Thoracic aorta (tissue), 2 donors: ENCODE measurements at places on chromosomes 2 and 18.

- no peaks in the 10 kb centered on the region for H3K27me3 ChIP-seq
- no peaks in the 10 kb centered on the region for H3K4me1 ChIP-seq
These were observed 168.1 kb upstream of the SESTD1 start for GRCh38 chr2:179432751-179433150.

DNA sequence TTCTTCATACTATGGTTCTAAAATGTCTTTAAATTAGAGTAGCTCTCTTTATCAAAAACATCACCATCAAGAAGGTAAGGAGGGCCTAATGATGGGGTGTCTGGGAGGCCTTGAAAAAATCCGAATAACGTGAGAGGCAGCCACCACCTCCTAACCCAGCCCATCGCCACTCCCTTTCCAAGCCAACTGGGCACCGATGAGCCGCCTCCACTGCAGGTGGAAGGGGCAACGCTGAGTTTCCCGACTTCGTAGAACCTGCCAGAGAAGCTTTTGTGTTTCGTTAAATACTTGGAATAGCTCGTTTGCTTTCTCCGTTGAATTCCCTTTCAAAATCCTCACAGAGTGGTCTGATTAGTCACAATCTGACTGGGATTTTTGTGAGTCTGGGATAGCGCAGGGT, 22.0 kb upstream of the RPL31 start:
- DNase-seq = no peak
- peaks cover 7% of the 10 kb centered on the region for H3K36me3 ChIP-seq
- peak overlapping the region; percentile 59 for H3K27ac ChIP-seq
- H3K4me1 ChIP-seq = peaks cover 18% of the 10 kb centered on the region
- H3K4me3 ChIP-seq = no peak overlapping the region

DNA sequence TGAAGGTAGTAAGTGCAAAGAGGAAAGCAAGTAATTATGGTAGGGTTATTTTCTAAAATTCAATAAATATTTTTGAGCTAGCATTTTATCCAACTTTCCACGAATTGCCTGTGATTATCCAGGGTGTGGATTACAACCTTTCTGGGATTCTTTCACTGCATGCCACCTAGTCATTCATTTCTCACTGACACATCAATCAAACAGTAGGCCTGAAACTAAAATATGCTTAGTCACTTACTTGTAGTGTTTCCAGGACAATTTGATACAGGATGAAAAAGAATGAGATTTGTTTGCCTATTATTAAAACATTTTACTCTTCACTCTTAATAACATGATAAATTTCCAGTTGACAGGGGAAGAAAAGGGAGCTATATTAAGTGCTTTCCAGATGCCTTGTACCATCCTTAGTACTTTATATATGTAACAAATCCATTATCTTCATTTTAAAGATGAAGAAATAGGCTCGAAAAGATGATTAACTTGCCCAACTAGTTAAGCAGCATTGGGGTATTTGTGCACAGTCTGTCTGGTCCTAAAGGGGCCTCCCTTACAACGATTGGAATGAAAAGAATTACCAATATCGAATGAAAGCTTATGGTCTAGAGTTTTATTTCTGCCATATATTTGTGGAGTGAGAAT, 70.4 kb downstream of the KCTD1 start:
- H3K27me3 ChIP-seq = no peaks in the 10 kb centered on the region
- no peak for DNase-seq
- H3K36me3 ChIP-seq = no peaks in the 10 kb centered on the region
- H3K4me3 ChIP-seq = no peak overlapping the region
- no peaks in the 10 kb centered on the region for H3K4me1 ChIP-seq
- no peak overlapping the region for H3K27ac ChIP-seq

DNA sequence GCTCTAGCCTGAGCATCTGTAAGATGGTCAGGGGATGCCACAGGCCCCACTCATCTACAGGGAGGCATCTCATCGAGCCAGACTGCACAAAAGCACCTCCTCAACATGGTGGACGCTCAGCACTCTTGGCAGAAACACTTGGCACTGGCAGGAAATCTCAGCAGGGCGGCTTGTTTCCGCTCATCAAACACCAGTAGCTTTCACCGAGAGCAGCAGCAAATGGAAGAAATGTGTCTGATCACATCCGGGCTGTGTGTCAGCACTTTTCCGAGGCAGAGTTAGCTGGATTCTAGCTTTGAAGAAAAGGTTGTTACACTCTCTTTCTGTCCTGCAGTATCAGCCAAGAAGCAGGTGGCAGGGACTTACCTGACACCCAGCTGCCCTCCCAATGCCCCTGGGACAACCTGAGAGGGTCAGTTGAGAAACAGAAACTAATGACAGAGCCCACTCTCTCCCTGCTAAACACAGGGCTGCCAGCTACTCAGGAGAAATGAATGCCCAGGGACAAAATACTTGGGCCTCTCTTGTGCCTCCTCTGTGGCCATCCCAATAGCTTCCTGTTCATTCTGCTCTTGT, 68.9 kb upstream of the FZD7 start:
- no peak overlapping the region for H3K27ac ChIP-seq
- H3K4me1 ChIP-seq = no peaks in the 10 kb centered on the region
- no peak for DNase-seq

DNA sequence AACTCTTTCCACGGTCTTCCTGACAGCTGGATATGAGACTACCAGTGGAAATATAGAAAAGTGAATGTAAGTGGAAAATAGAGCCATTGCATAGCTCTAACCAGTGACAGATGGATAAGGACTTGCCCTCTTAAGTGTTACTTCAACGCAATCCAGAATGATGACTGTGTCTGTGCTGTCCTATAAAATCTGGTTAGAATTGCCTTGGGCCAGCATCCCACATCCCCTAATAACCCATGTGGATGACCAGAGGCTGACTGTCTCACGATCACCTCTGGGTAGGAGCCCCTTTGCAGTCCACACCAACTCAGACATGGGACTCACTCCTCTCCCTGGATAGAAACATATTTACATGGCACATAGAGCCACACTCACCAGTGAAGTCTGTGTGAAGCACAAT, 186.6 kb downstream of the C1D start:
- no peak overlapping the region for H3K4me3 ChIP-seq
- DNase-seq = no peak
- H3K27ac ChIP-seq = no peak overlapping the region
- no peaks in the 10 kb centered on the region for H3K36me3 ChIP-seq

DNA sequence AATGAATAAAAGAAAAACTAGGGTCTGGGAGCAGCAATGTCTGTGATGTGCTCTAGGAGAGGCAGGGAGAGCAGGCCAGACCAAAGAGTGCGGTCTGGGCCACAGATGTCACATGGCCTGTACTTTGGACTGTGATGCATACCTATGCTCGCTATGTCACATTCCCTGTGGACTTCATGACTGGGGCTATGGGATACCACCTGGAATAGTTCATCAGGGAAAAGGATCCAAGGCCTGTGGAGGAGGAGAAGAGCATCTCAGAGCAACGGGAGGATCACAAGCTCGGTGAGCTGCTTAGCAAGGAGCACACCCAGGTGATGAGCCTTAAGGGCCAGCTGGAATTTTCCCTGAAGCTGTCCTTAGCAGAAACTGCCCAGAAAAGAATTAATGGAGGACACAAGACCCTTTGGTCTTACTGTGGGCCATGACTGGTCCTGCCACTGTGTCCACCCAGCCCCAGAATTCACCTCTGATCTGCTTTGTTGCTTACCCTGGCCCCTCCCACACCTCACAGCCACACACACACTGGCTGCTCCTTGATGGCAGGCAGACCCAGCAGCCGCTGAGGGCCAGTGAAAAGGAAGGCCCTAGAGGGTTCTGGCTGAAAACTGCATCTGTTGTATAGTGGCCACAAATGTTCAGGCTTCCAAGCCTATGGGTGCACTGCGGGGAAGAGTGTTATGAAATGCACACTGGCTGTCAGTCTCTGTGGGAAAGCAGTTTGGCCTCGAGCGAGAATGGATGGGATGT, 25.3 kb upstream of the GCC2 start:
- H3K27ac ChIP-seq = no peak overlapping the region
- no peak overlapping the region for H3K4me3 ChIP-seq
- no peaks in the 10 kb centered on the region for H3K4me1 ChIP-seq
- no peak for DNase-seq
- no peaks in the 10 kb centered on the region for H3K36me3 ChIP-seq
- H3K27me3 ChIP-seq = no peaks in the 10 kb centered on the region

DNA sequence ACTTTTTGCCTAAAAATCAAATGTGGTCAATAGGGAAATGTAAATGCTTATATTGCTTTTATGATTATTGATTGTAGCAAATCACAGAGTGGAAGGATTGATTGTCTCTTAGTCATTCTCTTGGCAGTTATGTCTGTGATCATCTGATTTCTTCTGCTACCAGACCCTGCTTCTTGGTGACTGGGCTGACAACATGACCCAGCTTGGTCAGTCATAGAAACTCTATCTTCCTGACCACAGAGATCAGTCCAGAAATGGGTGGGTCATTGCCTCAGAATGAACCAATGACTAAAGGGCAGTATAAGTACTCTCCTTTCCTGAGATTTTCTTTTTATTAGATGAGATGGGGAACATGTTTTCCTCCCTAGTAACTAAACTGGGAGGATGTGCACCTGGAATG, 87.6 kb downstream of the MAIP1 start:
- no peak overlapping the region for H3K27ac ChIP-seq
- no peaks in the 10 kb centered on the region for H3K4me1 ChIP-seq
- no peak overlapping the region for H3K4me3 ChIP-seq
- no peaks in the 10 kb centered on the region for H3K27me3 ChIP-seq
- no peak for DNase-seq

DNA sequence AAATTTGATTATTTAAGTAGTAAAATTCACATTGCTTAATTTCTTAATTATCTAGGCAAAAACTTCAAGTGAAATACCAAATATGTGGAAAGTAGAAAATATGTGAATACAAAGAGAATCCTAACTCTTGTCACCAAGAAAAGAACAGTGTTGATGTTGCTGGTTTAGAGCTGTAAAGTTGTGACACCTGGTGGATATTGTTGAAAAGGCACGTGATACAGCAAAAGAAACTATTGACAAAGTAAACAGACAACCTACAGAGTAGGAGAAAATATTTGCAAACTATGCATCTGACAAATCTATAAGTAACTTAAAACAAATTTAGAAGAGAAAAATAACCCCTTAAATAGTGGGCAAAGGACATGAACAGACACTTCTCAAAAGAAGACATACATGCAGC, 25.6 kb upstream of the ZC3H15 start:
- no peaks in the 10 kb centered on the region for H3K27me3 ChIP-seq
- no peak overlapping the region for H3K4me3 ChIP-seq
- no peaks in the 10 kb centered on the region for H3K36me3 ChIP-seq
- no peak for DNase-seq

DNA sequence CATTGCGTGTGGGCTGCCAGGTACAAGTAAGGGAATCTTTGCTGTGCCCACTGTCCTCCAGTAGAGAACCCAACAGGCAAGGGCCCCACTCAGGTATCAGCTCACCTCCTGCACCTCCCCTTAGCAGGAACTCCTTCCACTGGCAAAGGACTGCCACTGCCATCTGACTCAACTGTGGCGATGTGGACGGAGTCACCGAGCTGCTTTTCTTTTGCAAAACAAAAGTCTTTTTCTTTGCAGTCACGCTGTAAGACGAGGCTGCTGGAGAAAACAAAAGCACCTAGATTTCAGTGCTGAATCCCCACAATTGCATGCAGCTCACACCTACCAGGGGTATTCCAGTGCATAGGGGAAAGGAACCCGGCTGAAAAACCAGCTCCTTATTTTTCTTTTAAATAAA, 7.9 kb downstream of the MTERF4 start:
- H3K36me3 ChIP-seq = peaks cover 60% of the 10 kb centered on the region
- no peaks in the 10 kb centered on the region for H3K27me3 ChIP-seq
- H3K4me1 ChIP-seq = no peaks in the 10 kb centered on the region
- H3K4me3 ChIP-seq = no peak overlapping the region
- no peak overlapping the region for H3K27ac ChIP-seq
- no peak for DNase-seq
